ENCODE measurements at places on chromosomes 6 and 20.

DNA sequence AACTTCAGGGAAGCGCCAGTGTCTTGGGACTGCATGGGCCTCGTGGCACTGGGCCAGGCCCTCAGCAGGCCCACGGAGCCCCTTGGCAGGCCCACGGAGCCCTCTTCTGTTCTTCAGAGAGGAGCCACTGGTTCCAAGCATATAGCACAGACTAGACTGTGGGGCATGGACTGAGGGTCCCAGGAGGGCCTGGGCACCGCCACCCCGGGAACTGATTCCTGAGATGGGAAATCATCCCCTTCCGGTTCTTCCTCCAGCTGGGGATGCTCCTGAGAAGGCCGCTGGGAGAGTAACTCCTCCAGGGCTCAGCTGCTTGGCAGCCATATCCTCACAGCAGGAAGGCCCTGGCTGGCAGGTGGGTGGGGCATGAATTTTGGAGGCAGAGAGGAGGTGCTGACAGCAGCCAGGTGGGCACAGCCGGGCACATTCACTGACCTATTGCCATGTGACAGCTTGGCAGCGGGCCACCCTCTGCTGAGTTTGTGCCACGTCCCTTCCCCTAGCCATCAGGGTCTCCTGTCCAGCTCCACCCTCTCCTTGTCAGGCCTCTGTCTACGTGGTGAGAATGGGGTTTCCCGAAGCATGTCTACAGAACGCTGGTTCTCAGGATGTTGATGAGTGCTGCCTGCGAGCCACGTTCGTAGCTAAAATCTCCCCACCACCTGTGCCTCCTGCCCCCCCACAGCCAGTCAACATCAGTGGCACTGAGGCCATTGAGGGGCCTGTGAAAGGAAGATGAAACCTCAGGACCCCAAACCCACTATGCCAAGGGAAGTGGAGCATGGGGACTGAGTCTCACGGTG, 152.1 kb downstream of the TAF4 start:
- DNase-seq, result no peak

DNA sequence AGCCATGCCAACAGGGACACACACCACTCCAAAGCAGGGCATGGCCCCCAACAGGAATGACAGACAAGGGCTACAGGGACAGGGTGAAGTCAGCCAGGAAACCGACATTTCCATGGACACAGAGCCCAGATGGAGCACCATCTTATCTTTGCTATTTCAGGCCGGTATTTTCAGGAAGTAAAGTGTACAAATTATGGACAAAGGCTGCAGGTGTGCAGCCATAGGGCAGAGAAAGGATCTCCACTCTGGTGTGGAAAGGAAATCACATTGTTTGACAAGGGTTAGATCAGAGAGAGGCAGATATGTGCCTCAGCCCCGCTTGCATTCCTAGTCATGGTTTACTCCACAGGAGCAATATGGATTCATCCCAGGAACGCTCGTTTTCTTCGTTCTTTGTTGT, 81.7 kb upstream of the SLC22A23 start:
- no peak for DNase-seq

- no peak for DNase-seq
Measured at GRCh38 chr6:87558446-87558845, 31.3 kb downstream of the RARS2 start.

DNA sequence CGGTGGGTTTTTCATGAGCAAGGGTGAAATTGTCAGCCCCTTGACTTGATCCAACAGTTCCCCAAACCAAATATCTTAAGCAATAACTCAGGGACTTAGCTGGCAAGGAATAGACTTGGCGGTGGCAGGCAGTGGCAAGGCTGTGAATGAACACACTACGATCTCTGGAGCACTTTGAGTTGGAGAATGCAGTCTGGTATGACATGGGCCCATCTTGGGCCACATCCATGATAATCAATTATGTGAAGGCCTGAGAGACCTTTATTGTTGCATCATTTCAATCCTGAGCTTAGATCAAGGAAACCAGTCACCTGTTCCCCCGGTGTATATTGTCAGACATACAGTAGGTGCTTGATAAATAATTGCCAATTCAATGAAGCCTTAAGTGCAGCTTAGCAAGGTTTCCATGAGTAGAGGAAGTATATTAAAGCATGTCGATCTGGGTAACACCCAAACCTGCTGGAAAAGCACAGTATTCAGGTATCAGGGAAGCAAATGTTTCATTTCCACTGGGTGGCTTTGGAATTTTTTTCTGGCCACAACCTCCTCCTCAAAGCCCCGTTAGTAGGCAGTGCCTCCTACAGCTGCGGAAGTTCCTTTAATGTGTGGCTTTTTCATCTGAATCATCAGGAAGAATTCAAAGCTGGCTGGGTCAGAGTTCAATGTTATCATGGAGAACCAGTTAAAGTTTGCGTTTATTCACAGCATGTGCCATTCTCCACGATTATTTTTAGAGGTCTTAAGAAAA, 10.2 kb downstream of the CASS4 start:
- no peak for DNase-seq

- no peak for DNase-seq
Measured at GRCh38 chr6:84773431-84774156, 9.2 kb upstream of the TBX18 start.

DNA sequence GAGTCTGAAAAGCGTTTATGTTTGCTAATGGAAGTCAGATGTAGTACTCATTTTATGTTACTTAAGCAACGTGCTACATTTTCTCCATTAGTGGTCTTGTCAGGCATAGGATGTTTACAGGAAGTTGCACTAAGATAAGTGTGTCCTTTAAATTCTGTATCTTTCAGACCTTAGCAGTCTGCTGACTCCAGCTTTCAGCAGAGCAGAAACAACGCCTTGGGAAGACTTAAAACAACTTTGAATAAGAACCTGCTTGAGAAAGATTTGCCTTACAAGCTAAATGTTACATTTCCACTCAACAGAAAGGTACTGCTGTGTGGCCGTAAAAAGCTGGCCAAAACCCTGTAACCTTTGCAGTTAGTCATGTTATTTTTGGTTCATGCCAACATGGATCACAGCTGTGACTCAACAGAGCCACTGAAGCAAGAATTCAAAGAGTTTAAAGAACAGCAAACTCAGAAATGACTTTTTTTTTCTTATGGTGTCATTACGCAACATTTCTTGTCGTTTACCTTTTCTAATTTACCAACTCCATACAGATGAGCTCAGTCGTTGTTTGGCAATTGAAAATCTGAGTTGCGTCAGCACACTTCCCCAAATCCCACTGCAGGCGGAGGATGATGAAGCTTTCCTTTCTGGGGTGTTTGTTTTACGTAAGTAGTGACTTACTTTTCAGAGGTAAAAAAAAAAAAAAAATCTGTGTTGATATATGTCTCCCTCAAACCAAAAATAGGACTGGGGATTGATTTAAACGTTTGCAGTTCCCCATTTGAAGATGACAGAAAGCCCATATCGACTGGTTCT, 27.9 kb upstream of the BMP6 start:
- DNase-seq, result peak; percentile 70

DNA sequence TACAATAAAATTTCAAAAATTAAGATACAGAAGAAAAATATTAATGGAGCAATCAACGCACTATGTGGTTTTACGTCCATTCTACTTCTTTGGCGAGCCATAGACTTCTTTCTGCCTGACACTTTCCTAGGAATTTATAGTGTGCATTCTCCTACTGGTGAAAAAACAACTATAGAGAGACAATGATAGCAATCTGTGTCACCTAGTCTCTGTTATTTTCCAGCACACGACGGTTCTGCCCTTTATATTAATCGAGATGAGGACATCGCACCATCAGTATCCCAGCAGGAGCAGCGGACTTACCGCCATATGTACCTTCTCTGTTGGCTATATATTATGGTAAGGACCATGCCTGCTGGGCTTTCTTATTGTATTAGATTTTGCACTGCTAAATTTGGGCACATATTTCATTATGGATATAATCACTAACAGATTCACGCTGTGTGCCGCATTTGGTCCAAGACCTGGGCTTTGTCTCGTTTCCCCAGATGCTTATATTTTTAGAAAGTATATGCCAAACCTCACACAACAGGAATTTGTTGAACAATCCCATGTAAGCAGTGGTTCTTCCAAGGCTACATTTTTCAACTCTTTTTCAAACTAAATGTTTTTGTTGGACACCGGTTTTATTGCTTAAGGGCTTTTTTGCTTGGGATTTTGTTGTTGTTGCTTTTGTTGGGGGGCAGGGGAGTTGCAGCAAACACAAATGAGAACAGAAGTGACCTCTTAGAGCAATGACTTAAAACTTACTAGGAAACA, 166.4 kb downstream of the ADAT2 start:
- peak; percentile 38 for DNase-seq

DNA sequence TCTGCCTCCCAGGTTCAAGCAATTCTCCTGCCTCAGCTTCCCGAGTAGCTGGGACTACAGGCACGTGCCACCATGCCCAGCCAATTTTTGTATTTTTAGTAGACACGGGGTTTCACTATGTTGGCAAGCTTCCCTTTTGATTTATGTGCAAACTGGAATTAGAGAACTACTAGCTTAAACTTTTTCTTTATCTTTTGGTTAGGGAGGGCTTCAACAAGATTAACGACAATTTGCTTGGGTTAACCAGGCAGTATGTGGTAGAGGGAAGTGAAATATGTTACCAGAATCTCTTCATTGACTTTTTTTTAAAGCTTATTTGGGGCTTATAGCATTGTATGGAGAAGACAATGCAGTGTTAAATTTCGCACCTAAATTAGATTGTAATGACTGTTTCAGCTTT, 9.0 kb downstream of the MYO6 start:
- DNase-seq, result no peak

All from fibroblast of skin of left quadriceps (primary cell).